ENCODE measurements at places on chromosomes 11 and 22.

GRCh38 chr11:113447621-113448315 is 27.4 kb downstream of the DRD2 start:
- DNase-seq: no peak

DNA sequence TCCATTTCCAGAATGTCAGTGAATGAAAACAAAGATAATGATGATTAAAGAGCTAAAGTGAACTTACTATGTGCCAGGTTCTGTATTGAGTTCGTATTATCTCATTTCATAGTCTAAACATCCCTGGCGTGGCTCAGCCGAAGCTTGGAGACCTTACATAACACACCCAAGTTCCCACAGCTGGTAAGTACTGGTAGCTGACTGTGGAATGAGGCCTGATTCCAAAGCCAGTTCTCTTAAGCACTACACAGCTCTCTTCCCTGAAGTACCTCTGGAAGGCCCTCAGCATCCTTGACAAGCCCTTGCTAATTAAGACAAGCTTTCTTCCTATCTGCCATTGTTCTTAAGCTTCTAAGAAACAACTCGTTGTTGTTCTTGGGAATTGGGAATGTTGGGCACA is 28.6 kb upstream of the NCAM1 start:
- DNase-seq: no peak

DNA sequence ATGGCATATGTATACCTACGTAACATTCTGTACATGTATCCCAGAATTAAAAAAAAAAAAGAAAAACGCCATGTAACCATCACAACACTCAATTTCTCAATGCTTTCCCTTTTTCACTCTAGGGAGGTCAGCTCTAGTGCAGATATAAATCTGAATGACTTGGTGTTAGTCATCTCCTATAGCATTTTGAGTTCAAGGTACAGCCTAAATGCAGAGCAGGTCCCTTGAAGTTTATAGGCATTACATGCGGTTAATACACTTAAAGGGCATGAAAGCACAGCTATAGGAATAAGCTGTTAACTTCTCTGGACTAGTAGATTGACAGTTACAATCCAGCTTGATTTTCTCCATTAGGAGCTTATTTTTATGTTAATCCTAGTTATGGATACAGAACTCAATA is 16.2 kb upstream of the OR52I2 start:
- no peak for DNase-seq

- no peak for DNase-seq
Observed at GRCh38 chr11:125835748-125836147, 2.6 kb downstream of the PATE4 start.

- no peak for DNase-seq
Observed at GRCh38 chr22:20439928-20440575, 2.4 kb upstream of the SCARF2 start.

DNA sequence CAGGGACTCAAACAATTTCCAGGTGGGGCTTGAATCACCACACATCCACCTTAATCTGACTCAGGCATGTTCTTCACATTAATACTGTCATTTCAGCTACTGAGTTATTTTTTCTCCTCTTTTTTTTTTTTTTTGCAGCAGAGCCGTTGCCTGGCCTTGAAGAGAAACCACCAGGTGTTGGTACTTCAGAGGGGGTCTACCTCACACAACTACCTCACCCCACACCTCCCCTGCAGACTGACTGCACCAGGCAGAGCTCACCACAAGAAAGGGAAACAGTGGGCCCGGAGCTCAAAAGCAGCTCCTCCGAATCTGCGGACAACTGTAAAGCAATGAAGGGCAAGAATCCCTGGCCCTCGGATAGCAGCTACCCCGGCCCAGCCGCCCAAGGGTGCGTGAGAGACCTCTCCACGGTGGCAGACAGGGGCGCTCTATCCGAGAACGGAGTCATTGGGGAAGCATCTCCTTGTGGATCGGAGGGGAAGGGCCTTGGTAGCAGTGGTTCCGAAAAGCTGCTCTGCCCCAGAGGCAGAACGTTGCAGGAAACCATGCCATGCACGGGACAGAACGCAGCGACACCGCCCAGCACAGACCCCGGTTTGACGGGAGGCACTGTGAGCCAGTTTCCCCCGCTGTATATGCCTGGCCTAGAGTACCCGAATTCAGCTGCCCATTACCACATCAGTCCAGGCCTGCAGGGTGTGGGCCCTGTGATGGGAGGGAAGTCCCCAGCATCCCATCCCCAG is 15.1 kb upstream of the SLC25A18 start:
- DNase-seq: no peak

DNA sequence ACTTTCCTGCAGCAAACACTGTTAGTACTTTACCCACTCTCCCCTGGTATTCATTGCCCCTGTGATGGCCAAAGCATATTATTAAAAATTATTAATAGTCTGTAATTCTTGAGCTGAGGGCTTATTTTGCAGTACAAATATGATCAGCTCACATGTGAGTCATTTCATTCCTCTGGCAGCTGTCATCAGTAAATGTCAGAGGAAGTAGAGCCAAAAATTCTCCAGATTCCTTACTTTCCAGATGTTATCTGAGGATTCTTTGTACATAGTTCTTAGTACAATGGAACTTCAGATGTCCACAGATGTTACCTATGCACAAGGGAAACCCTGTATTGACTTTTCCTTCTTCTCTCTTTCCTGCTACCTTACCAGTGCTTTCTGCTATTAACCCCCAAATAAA is 12.5 kb downstream of the OR5B3 start:
- no peak for DNase-seq

DNA sequence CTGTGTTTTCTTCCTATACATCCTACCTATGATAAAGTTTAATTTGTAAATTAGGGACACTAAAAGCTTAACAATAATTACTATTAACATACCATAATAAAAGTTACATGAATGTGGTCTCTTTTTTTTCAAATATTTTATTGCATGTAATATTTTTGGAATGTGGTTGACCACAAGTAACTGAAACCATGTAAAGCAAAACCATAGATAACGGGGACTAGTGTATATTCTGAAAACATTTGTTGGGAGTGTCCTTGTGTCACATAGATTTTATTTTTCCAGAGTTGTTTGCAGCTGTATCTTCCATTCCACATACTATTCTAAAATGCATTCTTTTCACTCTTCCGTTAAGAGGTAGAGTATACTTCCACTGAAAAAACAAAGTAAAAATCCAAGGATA is 200.4 kb downstream of the KIF18A start:
- no peak for DNase-seq

DNA sequence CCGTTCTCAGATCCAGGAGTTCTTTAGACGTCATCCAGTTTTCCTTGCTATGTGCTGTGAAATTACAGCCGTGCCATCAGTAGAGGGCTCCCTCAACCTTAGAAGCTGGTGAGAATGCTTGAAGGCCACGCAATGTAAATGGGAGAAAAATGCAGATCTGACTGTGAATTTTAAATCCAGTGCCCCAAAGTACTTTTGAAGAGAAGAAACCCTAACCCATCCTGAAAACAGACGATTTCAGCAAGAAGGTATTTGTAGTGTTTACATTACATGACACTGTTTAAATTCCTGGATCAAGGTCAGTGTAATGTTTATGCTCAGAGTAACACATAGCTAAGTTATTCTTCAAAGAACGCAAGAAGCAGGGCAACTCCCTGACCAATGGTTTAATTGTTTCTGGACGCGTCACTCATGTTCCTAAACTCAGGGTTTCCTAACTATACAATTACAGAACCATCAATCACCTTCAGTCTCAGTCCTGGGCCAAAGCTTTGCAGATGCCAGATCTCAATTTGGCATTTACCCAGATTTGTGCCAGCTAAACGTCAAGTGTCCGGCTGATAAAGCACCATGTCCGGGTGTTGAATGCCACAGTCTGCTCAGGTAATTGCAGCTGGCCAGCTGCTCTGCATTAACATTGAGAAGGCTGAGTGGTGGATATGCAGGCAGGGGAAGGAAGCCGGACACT is 38.2 kb downstream of the ADAMTS8 start:
- no peak for DNase-seq

DNA sequence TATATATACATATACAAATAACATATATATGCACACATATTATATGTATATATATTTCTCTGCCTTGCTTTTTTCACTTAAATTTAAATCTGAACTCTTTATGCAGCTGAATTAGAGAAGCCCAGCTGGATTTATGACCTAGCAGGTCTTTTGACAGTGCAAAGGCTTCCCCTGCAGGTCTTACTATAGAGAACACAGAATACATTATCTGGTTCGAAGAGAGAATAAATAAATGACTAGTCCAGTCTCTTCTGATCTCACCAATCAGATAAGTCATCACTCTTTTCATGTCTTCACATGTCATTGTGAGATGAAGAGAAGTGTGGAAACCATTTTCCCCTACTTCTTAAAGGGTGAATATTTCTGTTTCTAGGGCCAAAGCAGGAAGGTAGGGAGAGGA is 58.2 kb downstream of the OR10A6 start:
- DNase-seq: no peak

DNA sequence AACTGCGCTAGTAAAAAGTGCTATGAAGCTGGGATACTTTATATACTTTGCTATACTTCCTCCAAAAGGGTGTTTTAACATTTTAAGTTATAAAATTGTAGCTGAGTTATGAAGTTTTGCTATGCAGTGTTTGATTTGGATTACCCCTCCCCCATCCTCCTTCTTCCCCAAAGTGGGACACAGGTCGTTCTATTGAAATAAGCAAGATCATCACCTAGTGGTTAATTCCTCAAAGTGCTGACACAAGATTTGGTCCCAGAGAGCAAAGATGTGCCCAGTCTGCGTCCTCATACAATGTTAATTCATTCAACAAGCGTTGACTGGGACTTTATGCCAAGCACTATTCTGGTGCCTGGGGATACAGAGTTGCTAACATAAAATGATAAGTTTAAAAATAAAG is 78.5 kb downstream of the SPON1 start:
- no peak for DNase-seq

DNA sequence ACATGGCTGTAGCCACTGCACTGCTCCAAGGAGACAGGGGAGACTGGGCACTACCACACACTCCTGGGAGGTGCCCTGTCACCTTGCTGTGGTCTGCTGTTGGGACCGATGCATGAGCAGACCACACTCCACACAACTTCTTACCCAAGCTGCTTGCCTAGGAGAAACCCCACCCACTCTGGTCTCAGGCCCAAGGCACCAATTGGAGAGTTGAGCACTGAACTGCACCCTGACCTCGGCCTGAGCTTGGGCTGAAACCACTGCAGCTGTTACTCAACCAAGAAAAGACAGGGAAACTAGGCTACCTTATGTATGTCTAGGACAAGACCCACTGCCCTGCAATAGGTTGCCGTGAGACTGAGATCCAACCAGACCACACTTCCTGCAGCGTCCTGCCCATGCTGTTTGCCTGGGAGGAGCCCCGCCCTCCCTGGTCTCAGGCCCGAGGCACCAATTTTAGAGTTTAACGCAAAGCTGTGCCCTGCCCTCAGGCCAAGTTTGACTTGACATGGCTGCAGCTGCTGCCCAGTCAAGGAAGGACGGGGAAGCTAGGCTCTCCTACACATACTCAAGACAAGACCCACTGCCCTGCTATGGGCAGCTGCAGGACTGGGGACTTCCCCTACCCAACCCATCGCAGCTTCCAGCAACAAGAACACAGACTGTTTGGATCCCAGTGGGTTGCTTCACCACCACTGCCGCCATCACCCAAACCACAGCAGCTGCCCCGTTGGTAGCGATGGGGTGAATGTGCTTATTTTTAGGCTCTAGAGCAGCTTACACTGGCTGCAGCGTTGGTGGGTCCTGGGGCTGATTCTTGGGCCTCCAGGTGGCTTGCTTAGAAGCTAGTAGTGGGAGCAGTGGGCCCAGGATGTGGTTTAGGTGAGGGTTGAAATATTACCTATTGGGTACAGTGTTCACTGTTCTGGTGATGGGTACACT is 66.8 kb downstream of the BRD1 start:
- no peak for DNase-seq

GRCh38 chr22:48494968-48495750 is 1332.5 kb downstream of the BRD1 start:
- no peak for DNase-seq

GRCh38 chr22:44353041-44353440 is 40.3 kb upstream of the SHISAL1 start:
- no peak for DNase-seq

DNA sequence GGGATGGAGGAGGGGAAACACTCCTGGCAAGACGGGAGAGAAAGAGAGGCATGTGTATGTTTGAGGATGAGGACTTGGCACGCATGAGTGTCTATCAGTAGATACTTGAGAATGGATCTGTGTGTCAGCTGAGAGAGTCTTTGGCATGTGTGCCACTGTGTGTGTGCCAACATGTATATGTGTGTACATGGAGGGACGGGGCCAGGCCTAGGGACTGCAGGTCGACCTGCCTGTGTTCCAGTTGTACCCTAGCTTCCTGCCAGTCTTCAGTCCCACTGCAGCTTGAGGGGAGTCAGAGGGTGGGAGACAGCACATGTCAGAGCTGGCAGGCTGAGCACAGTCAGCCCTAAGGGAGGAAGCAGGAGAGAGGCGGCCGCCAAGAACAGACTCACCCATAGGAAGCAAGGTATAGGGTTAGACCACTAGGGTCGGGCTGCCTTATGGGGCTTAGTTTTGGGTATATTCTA is 5.6 kb downstream of the CLCF1 start:
- no peak for DNase-seq

GRCh38 chr22:37697538-37697835 is 639 bp downstream of the TRIOBP start:
- no peak for DNase-seq

DNA sequence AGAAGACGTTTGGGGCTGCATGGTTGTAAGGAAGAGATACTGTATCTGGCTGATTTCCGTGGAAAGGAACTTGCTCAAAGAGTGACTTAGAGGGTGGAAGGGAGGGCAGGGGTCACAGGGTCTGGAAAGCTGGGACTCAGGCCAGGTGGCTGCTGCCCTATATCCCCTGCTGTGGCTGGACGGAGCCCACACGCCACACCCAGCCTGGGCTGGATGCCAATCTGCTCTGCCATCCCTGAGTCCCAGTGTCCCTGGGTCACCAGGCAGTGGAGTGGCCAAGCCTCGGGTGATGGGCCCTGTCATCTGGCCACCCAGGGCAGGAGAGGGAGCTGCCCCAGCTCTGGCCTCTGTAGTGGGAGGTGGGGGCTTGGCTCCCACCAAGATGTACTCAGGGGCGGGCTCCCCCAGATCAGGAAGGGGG is 26.5 kb upstream of the KRTAP5-7 start:
- DNase-seq: no peak

DNA sequence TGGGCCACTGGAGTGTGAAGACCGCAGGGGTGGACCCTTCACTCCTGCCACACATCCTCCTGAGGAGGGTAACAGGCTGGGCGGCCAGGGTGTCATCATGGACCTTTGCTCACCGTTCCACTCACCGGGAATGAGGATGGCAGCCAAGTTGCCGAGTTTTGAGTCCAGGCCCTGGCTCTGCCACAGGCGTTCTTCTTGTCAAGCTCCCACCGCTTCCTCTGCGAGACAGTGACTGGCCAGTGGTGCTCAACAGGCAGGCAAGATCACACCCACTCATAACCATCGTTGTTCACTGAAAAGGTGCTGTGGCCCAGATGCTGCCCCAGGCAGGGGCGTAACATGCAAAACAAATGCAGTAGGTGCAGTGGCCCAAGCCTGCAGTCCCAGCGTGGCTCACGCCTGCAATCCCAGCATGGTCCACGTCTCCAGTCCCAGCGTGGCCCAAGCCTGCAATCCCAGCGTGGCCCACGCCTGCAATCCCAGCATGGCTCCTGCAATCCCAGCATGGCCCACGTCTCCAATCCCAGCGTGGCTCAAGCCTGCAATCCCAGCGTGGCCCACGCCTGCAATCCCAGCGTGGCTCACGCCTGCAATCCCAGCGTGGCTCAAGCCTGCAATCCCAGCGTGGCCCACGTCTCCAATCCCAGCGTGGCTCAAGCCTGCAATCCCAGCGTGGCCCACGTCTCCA is 5.0 kb upstream of the PANX2 start:
- DNase-seq: no peak
